AG09319 (cell line): ENCODE measurements at places on chromosomes 4 and X.

DNA sequence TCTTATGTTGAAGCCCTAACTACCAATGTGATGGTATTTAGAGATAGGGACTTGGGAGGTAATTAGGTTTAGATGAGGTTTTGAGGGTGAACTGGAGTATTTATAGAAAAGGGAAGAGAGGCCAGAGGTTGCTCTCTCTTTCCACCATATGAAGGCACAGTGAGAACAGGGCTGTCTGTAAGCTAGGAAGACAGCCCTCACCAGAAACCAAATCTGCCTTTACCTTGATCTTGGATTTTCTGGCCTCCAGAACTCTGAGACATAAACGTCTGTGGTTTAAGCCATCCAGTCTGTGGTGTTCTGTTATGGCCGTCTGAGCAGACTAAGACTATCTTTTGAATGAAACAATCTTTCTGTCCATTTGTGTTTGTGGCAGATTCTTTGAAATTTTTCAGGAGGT is 223.7 kb downstream of the PDHA2 start:
- no peak for DNase-seq

DNA sequence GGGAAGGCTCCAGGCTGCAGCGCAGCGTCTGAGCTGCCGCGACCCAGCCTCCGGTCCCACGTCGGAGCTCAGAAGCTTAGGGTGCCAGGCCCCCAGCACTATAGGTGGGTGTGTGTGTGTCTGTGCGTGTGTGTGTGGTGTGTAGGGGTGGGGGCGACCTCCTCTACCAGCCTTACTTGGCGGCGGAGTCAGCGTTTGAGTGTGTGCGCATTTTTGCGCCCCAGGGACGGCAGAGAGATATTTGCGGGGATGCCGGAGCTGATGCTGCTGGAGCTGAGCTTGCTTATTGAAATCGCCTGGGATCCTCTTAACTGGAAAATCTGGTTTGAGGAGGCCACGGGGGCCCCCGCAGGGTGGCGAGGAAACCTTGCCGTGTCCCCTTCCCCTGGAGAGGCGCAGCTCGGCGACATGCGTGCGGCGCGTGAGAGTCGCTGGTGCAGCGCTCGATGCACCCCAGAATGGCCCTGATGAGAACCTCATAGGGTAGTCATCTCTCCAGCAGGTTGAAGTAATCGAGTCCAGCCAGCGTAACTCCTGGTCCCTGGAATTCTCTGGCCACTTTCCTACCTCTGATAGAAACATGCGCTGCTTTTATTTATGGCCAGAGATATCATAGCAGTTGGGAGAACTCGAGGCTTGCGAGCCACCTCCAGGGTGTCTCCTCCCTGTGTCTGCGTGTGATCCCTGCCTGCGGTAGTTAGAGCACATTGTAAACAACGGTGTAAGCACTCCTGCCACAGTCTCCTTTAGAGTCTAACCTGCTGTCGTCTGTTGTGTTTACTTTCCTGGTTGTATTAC is 2.7 kb downstream of the ADGRL3 start:
- DNase-seq, result no peak

GRCh38 chr4:76896614-76897535 is 1.1 kb downstream of the SOWAHB start:
- DNase-seq, result no peak

- DNase-seq, result no peak
These were observed 72.9 kb downstream of the ADAMTS3 start for GRCh38 chr4:72496119-72496518.

- DNase-seq, result no peak
These were observed 732 bp downstream of the NLGN4X start for GRCh38 chrX:6227935-6228334.
